ENCODE measurements at places on chromosomes 6 and 20.

GRCh38 chr6:151761851-151762250 lies 45.6 kb upstream of the ESR1 start:
- no peak for DNase-seq

- DNase-seq, result no peak
Observed at GRCh38 chr20:63467294-63468083, 5.0 kb downstream of the KCNQ2 start.

DNA sequence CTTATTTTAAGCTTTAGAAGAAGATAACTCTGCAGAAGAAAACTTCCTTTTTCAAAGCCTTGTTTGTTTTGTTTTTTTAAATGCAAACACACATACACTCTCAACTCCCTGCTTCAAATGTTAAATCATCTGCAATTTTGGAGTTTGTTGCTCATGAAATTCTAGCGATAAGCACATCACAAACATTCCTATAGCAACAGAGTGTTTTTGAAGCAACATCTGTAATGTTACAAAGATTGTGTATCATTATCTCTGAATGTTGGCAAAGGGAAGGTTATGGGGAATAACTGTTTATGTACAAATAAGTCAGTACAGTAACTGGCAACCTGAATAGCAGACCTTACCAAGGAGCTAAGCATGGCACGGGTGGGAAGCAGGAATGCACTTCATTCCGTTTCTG lies 84.8 kb upstream of the MRPS10 start:
- no peak for DNase-seq

- DNase-seq, result peak; percentile 45
Observed at GRCh38 chr6:137283940-137284810, 65.0 kb upstream of the IFNGR1 start.

GRCh38 chr6:2998998-2999617 lies 586 bp upstream of the NQO2 start:
- DNase-seq, result no peak

DNA sequence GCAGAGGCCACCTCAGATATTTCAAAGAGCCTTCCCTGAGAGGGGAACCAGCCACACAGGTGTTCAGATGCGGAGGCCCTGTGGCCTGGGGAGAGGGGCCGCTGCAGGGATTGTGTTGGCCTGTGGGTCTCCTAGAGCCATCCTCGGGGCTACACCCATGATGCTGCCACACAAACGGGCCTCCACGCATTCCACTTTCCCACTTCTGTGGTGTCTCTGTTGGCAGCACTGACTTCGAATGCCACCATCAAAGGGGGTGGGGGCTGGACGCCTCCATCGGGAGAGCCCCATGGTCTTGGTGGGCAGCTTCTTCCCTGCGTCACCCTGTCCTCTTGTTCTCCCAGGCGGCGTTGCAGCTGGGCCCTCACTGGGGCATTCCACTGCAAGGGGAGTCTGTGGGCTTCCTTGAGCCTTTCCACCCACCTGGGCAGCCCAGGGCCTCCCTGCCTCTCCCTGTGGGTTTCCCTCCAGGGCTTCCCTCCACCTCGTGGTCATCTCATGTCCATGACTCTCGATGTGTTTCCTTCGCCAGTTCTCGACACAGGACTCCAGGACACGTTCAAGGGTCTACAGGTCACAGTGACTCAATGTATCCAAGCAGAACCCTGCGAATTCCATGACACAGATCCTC lies 145.5 kb downstream of the ERMARD start:
- DNase-seq, result no peak

GRCh38 chr6:429515-430121 lies 38.1 kb downstream of the IRF4 start:
- DNase-seq, result no peak

DNA sequence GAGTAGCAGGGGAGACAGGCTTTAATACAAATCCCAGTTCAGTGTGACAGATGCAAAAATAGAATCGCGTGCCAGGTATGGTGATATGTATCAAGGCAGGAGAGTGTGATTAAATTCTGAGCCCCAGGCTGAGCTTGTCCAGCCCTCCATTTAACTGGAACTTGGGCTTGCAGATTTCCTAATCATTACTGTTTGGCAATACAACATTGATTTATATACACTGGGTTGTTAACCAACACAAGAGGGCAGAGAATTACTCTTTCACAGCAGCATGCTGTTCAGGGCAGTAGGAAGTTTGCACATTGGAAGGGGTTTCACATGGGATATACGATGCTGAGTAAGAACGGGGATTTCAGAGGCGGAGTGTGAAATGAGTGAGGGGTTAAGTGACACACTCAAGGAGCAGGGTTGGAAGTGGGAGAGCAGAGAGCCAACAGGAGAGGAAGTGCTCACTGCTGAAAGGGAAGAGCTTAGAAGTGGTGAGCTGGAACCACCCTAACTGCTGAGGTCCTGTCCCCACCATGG lies 70.8 kb upstream of the ATXN1 start:
- no peak for DNase-seq

GRCh38 chr6:47967843-47968242 lies 143.2 kb downstream of the PTCHD4 start:
- DNase-seq, result no peak

- no peak for DNase-seq
Observed at GRCh38 chr6:56087421-56087820, 160.0 kb downstream of the COL21A1 start.

- no peak for DNase-seq
Observed at GRCh38 chr6:20467437-20467836, 65.8 kb downstream of the E2F3 start.

DNA sequence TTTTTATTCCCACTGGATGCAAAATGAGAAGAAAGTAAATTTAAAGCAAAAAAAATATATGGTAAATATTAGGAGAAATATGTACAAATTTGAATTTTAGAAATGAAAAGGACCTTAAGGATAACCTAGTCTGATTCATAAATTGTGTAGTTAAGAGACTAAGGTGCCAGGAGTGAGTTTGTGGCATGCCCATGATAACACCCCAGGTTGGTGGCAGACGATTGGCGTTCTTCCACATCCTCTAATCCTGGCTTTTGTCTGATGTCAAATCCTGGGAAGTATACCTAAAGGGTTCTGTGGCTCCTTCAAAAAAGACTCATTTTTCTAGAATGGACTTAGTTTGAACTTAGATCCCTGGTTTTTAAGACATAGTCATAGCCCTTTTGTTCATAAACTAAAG lies 62.2 kb downstream of the SAMD5 start:
- DNase-seq, result no peak

- DNase-seq, result no peak
Observed at GRCh38 chr20:37846573-37846972, 56.4 kb upstream of the VSTM2L start.

GRCh38 chr6:170094686-170095272 lies 196.1 kb downstream of the DLL1 start:
- no peak for DNase-seq

- DNase-seq, result no peak
Observed at GRCh38 chr6:70412252-70413113, 825 bp upstream of the FAM135A start.

DNA sequence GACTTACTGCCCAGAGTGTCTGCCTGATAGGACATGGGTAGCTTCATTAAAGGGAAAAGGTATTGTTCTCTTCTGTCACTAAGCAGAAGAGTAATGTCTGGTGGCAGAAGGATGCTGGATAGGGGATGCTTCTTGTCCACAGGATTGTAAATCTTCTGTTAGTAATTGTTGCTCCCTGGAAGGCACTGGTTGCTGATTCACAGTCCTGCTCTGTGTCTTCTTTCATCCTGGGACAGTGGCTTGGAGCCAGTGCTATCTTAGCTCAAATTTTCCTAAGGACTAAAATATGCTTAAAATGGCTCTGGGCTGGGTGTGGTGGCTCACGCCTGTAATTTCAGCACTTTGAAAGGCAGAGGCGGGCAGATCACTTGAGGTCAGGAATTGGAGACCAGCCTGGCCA lies 48.0 kb downstream of the SYTL3 start:
- no peak for DNase-seq

GRCh38 chr20:62902926-62903615 lies 23.2 kb downstream of the DIDO1 start:
- DNase-seq, result no peak

- no peak for DNase-seq
Observed at GRCh38 chr6:54515013-54515412, 206.8 kb downstream of the TINAG start.

DNA sequence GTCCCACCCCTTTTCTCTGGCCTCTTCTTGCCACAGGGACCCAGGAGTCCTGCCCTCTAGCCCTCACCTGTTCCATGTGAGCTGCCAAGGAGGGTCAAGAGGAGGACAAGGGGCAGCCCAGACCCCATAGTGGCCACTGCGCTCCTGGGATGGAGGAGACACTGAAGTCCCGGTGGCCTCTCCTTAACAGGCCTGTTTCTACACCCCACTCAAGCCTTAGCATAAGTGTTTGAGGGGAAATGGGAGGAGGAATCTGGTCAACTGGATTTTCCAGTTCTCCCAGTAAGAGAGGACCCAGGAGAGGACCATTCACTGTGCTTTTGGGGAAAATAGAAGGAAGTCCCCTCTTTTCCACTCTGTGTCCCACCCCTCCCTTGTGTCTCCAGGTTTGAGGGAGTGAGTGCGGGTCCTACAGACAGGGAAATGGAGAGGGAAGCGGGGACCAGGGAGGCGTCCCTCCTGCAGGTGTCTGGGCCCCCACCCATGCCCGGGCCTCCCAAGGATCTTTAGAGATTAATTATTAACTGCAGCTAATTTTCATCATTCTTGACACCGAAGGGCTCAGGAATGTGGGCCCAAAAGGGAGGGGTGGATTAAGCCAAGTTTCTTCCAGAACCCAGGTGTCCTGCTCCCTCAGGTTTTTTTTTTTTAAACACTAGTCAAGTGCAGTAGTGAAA lies at the start of gene SFTA2:
Gene SFTA2, minus strand, starts transcription at position 202 of the 677 bp plus-strand sequence. Its CDS starts 74 bp downstream, at position 128.
- no peak for DNase-seq

DNA sequence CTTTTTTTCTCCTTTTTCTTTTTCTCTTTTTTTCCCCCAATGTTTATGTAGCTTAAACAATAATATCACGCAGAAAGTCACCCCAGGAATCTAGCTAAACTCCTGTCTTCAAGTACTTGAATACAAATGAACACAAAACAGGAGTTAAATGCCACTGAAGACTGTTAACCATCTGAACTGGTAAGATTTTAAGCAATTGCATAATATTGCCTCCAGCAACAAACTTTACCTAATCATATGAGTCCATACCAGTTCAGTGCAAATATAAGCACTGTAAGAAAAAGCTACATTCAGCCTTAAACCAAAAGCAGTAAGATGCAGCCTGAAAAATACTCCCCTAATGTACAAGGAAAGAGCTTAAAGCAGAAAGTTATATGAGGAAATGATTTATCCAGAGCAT lies 173.9 kb upstream of the TFAP2D start:
- DNase-seq, result no peak

DNA sequence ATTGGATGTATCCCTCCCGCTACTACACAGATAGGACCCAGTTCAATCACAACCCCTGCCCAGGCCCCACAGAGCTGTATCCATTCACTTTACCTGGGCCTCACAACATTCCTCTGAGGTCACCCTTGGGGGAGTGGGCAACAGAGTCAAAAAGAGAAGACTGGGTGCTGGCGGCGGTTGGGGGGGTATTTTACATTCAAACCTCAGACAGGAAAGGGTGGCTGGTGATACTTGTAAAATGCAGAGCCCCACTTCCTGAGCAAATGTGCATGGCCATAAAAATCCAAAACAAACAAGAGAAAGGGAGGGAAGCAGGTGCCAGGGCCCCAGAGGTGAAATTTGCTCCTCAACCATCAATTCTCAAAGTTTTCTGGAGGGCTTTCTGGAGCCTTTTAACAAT lies 3.5 kb downstream of the LRFN2 start:
- no peak for DNase-seq

DNA sequence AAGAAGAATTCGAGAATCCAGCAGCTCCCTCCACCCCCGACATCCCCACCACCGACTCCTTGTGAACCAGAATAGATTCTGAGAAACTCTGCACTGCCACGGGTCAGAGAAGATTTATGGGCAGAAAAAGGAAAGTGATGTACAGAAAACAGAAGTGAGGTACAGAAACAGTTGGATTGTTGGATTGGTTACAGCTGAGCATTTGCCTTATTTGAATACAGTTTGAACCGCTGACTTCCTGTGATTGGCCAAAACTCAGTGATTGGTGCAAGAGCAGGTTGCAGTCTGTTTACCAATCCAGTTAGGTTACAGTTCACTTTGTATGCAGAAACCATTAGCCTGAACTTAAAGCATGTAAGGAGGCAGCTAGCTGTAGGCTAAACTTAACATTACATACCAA lies 131.2 kb upstream of the HDDC2 start:
- DNase-seq, result no peak

DNA sequence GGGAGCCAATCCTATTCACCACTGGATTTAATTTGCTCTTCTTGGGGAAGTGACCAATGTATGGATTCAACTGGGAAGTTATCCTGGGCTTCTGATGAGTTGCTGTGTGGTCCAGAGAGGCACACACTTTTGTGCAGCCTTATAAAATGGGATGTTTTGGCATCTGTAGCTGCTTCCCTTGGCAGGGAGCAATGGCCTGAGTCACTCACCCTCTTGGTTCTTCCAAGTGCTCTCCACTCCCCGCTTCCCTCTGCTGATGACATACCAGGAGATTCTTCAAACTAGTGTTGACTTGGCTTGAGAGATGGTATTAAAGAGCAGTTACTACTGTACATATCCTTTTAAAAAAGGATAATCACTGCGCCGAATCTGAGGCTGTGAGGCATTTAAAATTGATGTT lies 105.8 kb downstream of the JARID2 start:
- peak; percentile 58 for DNase-seq

GRCh38 chr6:106334646-106335448 lies 9.3 kb upstream of the ATG5 start:
- peak; percentile 49 for DNase-seq

DNA sequence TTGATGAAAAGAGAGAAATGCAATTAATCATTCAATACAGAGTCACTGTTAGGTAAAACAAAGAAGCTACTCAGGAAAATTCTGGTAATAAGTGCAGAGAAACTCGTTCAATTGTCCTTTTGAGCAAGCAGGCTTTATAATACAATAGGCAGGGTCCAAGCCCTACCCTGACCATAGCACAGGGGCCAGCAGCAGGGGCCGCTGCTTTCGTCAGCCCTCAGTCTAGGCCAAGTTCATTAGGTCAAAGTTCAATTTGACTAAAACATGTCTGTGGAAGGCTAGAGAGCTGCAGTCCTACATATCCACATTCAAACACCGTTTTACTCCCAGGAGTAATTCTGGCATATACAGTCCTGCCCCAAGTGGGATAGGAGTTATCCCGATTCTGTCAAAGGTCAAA lies 94.6 kb downstream of the BCAS1 start:
- no peak for DNase-seq

- no peak for DNase-seq
Observed at GRCh38 chr6:108996208-108996607, 98.4 kb downstream of the SESN1 start.

Data from Ammon's horn (tissue), 1 donor.